Activated CD4-positive, alpha-beta T cell treated with anti-CD3 and anti-CD28 coated beads, Interleukin-2, amount 10 ng/mL, durations not matched to agents 7 days and 5 days (primary cell): ENCODE measurements at places on chromosomes 4 and X. TPM values are rescaled to one million over a fixed set of nuclear protein-coding genes. Genes with fewer than 3 reads are reported as not detected.

SSX1 gene
- total RNA-seq: not detected

TMPRSS11D gene
- not detected for total RNA-seq

XAGE2 gene
- not detected for total RNA-seq

GRCh38 chr4:95500361-95500760 is 48.4 kb downstream of the UNC5C start:
- DNase-seq: no peak

DNA sequence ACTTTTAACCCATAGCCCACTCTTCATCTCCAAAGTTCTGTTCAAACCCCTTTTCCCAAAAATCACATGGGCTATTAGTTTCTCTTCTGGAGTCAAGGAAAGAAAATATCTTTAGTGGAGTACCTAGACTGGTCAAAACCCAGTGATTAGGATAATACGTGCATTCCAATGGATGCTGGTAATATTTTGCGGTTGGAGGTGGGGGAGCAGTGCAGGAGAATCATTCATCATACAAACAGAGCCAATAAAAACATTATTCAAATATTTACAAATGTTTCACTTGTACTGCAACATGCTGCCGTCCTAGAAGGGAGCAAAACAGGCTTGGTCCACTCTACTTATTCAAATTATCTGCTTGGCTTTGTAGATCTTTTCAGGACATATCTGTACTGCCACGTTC is 57.2 kb upstream of the RAB9B start:
- no peak for DNase-seq

- DNase-seq: no peak
Observed at GRCh38 chr4:159248384-159249178, 145.7 kb downstream of the RAPGEF2 start.
